ENCODE measurements at places on chromosomes 11 and 22.

DNA sequence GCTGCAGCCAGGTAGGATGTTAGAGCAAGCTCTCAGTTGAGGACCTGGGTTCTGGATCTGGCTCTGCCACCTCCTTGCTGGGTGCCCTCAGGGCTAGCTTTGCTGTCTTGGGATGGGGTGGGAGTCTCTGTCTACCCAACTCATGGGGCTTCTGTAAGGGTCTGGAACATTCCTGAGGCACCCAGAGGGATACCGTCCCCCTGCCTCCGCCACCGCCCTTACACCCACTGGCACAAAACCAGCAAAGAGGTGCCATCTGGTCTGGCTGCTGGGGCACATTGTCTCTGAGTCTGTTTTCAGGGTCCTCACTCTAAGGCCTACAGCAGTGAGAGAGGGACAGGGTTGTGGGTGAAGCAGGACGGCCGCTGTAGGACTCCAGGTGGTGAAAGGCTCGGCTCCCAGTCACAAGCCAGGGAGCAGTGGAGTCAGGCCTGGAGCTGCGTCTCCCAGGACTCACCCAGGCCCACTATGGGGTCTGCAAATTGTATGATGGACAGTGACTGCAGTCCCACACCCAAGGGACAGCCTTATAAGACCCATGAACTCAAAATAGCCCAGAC, 84.9 kb downstream of the MORC2 start:
- DNase-seq, result no peak

DNA sequence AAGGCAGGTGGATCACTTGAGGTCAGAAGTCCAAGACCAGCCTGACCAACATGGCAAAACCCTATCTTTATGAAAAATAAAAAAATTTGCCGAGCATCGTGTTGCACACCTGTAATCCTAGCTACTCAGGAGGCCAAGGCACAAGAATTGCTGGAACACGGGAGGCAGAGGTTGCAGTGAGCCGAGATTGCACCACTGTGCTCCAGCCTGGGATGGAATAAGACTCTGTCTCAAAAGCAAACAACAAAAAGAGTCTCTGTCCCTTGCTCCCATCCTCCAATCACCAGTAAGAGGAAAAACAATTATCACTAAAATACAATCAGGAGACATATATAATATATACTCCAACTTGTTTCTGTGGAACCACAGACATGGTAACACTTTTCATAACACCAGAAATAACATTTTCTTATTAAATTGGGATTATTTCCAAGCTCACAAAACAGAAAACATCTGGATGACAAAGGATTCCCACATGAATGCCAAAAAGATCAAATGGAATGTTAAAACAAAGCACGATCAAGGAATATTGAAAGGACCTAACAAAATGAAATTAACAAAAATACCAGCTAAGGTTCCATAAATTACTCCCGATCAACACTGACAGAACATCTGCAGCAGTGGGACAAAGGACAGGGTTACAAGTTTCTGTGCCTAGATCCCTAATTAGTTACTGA, 15.2 kb downstream of the FCHSD2 start:
- no peak for DNase-seq

DNA sequence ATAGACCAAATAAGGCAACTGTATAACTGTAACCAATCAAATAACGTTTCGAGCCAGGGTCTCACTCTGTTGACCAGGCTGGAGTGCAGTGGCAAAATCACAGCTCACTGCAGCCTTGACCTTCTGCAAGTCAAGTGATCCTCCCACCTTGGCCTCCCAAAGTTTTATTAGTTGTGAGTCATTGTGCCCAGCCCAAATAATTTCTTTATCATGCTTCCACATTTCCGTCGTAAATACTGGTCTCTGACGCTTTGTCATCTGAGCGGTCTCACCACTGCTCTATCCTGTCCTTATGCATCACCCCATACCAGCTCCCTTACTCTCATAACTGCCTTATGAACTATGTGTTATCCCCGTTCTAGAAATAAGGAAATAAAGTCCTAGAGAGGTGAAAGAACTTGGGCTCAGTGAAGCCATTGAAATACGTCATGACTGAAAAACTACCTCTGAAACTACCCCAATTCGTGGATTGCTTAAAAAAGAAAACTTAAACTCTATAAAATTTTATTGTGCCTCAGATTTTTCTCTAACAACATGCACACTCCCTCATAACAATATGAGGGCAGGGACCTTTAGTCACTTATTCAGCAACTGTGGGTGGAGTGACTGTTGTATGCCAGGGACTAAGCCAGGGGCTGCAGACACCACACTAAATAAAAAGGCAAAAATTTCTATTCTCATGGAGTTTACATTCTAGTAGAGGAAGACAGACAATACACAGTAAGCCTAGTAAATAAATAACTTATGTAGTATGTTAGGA, 15.8 kb upstream of the RTN4RL2 start:
- DNase-seq, result no peak

GRCh38 chr22:35697142-35697541, 20.5 kb upstream of the APOL5 start:
- no peak for DNase-seq

DNA sequence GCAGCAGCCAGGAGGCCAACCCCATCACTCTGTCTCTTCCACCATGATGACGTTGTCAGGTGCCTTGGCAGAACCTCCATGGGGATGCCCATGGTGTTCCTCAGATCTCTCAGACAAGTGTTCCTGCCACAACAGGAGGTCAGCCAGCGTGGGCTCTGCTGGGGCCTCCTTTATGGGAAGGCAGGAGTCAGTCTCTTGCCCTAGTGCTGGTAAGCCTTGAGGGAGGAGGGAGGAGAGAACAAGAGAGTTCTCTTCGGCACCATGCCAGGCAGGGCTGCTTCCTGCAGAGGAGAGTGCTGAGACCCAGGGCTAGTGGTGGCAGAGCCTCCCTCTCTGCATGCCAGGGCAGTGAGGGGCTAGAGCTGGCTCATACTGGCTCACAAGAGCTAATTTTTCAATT, 32.5 kb downstream of the GNAZ start:
- no peak for DNase-seq

- DNase-seq, result no peak
These were observed 29.3 kb downstream of the ARHGEF12 start for GRCh38 chr11:120365512-120365911.
